ENCODE measurements at places on chromosomes 1 and 21. TPM values are rescaled to one million over a fixed set of nuclear protein-coding genes. Genes with fewer than 3 reads are reported as not detected.

The DCST1 gene
- 0.26 TPM for total RNA-seq

The LCE1F gene
- total RNA-seq: not detected

The LIN9 gene
- 2.7 TPM for total RNA-seq

The RHOU gene
- total RNA-seq: 32.5 TPM

The CYP4A22 gene
- 0.23 TPM for total RNA-seq

- no peak overlapping the region for H3K4me3 ChIP-seq
- peaks cover 6% of the 10 kb centered on the region for H3K36me3 ChIP-seq
- H3K27ac ChIP-seq: no peak overlapping the region
- DNase-seq: no peak
- no peaks in the 10 kb centered on the region for H3K27me3 ChIP-seq
These were observed 6.3 kb downstream of the COA7 start for GRCh38 chr1:52691821-52692220.

DNA sequence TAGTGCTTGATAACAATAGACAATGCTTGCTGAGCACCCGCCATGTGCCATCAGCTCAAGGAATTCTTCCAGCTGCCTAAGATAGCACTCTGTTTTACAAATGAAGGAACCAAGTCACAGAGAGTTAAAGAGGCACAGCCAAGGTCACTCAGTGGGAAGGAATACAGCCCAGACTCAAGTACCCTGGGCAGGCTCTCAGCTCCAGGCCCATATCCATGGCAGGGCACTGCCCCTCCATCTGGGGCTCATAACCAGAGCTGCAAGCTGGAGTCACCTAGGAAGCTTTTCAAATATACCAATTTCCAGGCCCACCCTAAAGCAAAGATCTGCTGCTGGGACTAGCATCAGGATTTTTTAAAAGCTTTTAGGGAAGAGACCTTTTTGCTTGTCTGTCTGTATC, 1.6 kb downstream of the CLEC20A start:
- H3K27ac ChIP-seq: no peak overlapping the region
- no peaks in the 10 kb centered on the region for H3K36me3 ChIP-seq
- no peak overlapping the region for H3K4me3 ChIP-seq
- DNase-seq: no peak
- H3K27me3 ChIP-seq: no peaks in the 10 kb centered on the region
- no peaks in the 10 kb centered on the region for H3K4me1 ChIP-seq

DNA sequence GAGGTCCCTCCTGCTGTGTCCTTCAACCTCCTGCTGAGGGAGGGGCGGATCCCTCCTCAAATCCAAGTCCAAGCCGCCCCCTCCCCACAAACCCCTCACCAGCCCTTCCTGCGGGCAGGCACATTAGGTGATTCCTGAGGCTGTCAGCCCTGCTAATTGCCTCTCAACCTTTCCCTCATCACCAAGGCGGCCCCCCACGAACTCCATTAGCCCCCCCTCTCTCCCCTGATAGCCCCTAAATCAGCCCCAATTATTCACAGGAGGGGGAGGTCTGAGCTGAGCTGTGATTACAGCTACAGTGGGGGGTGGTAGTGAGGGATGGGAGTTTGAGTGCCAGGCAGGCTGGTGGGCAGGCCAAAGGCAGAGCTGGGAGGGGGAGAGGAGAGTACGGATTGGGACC, 5.8 kb upstream of the PEAR1 start:
- no peak overlapping the region for H3K4me3 ChIP-seq
- no peaks in the 10 kb centered on the region for H3K36me3 ChIP-seq
- H3K4me1 ChIP-seq: no peaks in the 10 kb centered on the region
- no peak for DNase-seq
- H3K27ac ChIP-seq: no peak overlapping the region
- H3K27me3 ChIP-seq: no peaks in the 10 kb centered on the region

- H3K4me1 ChIP-seq: peaks cover 4% of the 10 kb centered on the region
- H3K4me3 ChIP-seq: no peak overlapping the region
- H3K27ac ChIP-seq: no peak overlapping the region
- H3K27me3 ChIP-seq: no peaks in the 10 kb centered on the region
- H3K36me3 ChIP-seq: peaks cover 21% of the 10 kb centered on the region
These were observed 6.4 kb downstream of the CTPS1 start for GRCh38 chr1:40985875-40986274.

- no peaks in the 10 kb centered on the region for H3K27me3 ChIP-seq
- no peak overlapping the region for H3K27ac ChIP-seq
- no peaks in the 10 kb centered on the region for H3K4me1 ChIP-seq
- no peak for DNase-seq
- no peaks in the 10 kb centered on the region for H3K36me3 ChIP-seq
These were observed 215.5 kb upstream of the USP25 start for GRCh38 chr21:15514073-15514946.

DNA sequence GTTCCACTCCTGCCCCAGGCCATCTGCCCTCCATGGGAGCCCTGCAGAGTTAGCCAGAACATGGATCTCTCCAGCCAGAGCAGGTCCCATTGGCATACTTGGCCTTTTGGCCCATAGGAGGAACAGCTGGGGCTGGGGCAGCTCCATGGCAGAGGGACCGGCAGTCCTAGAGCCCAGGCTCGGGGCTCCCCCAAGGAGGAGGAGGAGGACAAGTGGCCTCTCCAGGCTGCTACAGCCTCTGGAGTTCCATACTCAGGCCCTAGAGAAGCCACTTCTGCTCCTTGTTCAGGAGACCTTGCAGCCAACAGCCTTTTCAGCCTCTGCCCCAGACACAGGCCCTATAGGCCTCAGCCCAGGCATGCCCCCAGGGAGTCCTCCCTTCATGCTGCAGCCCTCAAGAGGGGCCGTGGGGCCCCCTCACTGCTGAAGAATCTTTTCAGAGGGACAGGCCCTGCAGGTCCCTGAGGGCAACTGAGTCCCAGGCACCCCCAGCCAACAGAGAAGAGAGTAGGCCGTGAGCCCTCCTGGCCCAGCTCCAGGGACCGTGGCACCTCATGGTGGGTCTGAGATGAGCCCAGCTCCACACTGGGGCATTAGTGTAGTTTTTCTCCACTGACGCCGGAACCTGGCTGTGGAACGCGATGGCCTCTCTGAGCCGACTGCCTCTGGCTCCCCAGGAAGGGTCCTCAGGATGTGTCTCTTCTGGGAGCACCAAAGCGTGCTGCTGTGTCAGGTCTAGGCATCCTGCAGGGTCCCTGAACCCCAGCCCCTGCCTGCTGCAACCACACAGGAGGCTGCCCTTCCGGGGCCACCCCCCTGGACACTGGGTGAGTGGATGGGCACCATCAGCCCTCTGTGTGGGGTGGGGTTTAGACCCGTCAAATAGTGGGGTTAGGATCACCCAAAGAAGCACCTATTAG, 297.6 kb upstream of the VAMP3 start:
- no peaks in the 10 kb centered on the region for H3K36me3 ChIP-seq
- H3K27ac ChIP-seq: no peak overlapping the region
- no peak for DNase-seq
- no peak overlapping the region for H3K4me3 ChIP-seq
- H3K27me3 ChIP-seq: no peaks in the 10 kb centered on the region
- no peaks in the 10 kb centered on the region for H3K4me1 ChIP-seq

- H3K27me3 ChIP-seq: no peaks in the 10 kb centered on the region
- H3K27ac ChIP-seq: peak overlapping the region; percentile 71
- peaks cover 7% of the 10 kb centered on the region for H3K4me1 ChIP-seq
- no peaks in the 10 kb centered on the region for H3K36me3 ChIP-seq
- DNase-seq: no peak
These were observed 104.1 kb upstream of the TMPRSS2 start for GRCh38 chr21:41611966-41612606.

DNA sequence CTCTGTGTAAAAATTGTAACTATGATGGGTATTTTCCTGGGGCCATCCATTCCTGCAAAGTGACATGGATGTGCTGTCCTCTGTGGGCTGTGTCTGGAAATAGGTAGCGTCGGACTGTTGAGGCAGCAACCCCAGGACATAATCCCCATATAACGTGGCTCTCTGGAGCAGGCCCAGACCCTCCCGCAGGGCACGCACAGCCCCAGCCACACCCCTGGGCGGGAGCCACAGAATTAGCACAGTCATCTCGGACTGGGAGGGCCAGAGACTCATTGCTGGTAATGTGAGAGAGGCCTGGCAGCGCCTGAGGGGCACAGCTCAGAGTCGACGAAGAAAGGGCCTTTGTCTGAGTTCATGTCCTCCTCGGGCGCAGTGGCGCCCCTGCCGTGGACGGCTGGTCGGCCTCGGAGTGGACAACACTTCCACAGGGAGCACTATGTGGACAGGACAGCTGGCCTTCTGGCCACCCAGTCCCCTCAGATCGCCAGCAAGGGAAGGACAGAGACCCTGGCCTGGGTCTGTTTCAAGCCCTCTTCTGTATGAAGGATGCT, 20.1 kb downstream of the SIM2 start:
- no peak overlapping the region for H3K4me3 ChIP-seq
- no peaks in the 10 kb centered on the region for H3K27me3 ChIP-seq
- H3K27ac ChIP-seq: no peak overlapping the region

DNA sequence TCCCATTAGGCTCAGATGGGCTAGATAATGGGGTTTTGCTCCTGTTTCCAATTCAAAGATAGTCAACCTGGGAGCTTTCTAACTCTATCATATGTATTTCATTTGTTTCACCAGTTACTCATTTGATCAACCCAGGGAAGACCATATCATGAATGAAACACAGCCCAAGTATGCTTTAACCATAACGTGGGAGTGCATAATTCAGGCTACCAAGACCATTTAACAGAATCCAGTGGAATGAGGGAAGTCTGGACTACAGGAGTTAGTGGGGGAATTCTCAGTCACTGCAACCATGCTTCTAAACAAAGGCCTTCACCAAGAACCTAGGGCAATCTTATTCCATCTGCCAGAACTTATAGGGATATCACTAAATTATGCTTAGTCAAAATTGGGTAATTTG, 15.0 kb upstream of the SLC16A1 start:
- H3K4me1 ChIP-seq: no peaks in the 10 kb centered on the region
- no peak overlapping the region for H3K4me3 ChIP-seq
- H3K27me3 ChIP-seq: no peaks in the 10 kb centered on the region
- H3K27ac ChIP-seq: no peak overlapping the region
- H3K36me3 ChIP-seq: peaks cover 7% of the 10 kb centered on the region

- no peaks in the 10 kb centered on the region for H3K36me3 ChIP-seq
- H3K4me1 ChIP-seq: no peaks in the 10 kb centered on the region
- H3K27ac ChIP-seq: no peak overlapping the region
- no peak overlapping the region for H3K4me3 ChIP-seq
These were observed 125.4 kb upstream of the TMEM51 start for GRCh38 chr1:15028102-15028501.

- no peaks in the 10 kb centered on the region for H3K4me1 ChIP-seq
- H3K27ac ChIP-seq: no peak overlapping the region
- H3K36me3 ChIP-seq: no peaks in the 10 kb centered on the region
- H3K27me3 ChIP-seq: no peaks in the 10 kb centered on the region
These were observed 13.3 kb downstream of the PMF1 start for GRCh38 chr1:156226116-156226538.

DNA sequence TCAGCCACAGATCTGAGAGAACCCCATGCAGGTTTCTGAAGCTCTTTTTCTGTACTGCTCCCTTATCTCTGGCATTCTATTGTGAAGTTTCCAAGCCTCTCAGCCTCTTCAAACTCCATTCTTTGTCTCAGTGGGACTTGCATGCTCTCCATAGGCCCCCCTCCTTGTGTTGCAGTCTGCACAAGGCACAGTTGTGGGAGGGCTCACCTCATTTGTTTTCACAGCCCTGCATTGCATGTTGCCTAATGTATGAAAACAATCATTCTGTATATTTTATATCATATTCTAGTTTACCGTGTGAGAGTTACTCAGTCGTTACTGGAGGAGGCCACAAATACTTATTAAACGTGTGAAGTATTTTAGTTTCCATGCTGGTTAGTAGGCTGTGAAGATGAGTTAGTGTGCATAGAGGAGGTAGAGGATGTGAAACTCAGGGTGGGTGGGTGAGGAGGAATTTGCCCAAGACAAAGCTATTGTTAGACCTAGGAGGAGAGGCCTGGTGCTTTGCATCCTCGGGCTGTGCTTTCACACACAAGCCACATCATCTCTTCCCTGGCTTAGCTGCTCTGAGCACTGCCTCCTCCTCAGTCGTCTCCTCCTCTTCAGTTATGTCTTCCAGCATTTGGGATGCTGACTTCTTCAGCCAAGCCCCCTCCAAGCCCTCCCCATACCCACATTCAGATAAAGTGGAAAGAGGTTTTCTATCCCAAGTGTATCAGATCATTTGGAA, 7.8 kb upstream of the CHI3L2 start:
- no peak for DNase-seq
- no peak overlapping the region for H3K4me3 ChIP-seq
- no peak overlapping the region for H3K27ac ChIP-seq

DNA sequence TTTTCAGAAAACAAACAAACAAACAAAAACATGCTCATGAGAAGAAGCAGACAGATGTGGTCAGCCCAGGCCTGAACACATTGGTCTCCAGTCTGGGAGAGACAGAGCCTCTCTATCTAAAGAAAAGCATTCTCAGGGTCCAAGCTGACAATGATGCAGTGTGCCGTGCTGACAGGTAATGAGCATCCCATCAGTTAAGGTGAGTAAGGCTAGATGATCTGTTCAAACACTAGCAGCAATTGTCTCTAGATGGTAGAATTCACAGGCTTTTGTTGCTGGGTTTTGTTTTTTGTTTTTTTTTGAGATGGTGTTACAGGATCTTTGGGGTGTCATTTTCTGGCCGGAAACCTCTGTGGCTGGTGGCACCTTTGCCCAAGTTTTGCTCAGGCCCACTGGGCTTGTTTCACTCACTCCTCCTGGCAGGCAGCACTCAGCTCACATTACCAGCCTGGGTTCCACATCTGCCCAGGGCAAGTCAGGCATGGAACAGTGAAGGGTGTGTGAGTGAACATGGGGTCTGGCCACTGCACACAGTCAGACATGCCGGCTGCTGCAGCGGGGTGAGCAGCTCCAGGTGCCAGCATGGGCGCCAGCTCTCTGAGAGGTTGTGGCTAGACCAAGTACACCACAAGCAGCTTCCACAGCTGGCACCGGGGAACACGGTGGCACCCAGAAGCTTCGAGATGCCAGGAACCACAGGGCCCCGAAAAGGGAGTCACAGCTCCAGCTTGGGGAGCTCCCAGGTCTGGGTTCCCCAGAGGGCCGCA, 2.5 kb upstream of the C1QA start:
- H3K4me3 ChIP-seq: no peak overlapping the region
- H3K27me3 ChIP-seq: no peaks in the 10 kb centered on the region
- H3K27ac ChIP-seq: no peak overlapping the region

- no peaks in the 10 kb centered on the region for H3K4me1 ChIP-seq
- no peak overlapping the region for H3K27ac ChIP-seq
- no peak overlapping the region for H3K4me3 ChIP-seq
- no peaks in the 10 kb centered on the region for H3K36me3 ChIP-seq
These were observed 17.3 kb upstream of the TSPEAR start for GRCh38 chr21:44728716-44729115.

DNA sequence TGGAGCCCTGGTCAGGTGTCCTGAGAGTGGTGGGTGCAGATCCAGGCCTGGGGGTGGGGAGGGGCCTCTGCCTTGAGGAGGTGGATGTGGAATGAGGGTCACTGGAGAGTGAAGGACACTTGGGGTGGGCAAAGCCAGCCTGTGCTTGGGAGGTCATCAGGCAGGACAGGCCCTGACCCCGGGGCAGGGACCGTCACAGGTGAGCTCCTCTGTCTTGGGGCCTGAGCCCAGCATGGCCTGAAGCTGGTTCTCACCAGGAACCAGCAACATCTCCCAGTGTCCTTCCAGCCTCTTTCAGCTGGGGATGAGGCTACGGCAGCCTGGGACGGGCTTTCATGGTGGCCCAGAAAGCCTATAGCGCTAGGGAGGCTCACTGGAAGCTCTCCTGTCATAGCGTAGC, 831 bp upstream of the KRTAP10-2 start:
- no peaks in the 10 kb centered on the region for H3K4me1 ChIP-seq
- no peaks in the 10 kb centered on the region for H3K36me3 ChIP-seq
- H3K4me3 ChIP-seq: no peak overlapping the region

Data from aorta (tissue), 5 donors.